ENCODE measurements at places on chromosomes 6 and 20. TPM values are rescaled to one million over a fixed set of nuclear protein-coding genes. Genes with fewer than 3 reads are reported as not detected.

FILIP1 gene
- total RNA-seq = 0.14 TPM

MYBL2 gene
- total RNA-seq = 0.71 TPM

SYNJ2 gene
- total RNA-seq = 21.6 TPM

BFSP1 gene
- total RNA-seq = 2.8 TPM

PCSK2 gene
- total RNA-seq = under 0.01 TPM

GRIK2 gene
- total RNA-seq = 3.5 TPM

ANKEF1 gene
- total RNA-seq = 1.4 TPM

ADGRG6 gene
- total RNA-seq = 6.4 TPM

FRMD1 gene
- total RNA-seq = not detected

UBE2C gene
- 4.3 TPM for total RNA-seq

SOX18 gene
- total RNA-seq = not detected

IL17F gene
- not detected for total RNA-seq

MKKS gene
- total RNA-seq = 3.7 TPM

TMEM63B gene
- 37.0 TPM for total RNA-seq

POM121L2 gene
- total RNA-seq = not detected

KCNG1 gene
- total RNA-seq = 16.7 TPM

OTOR gene
- not detected for total RNA-seq

CCDC170 gene
- 2.6 TPM for total RNA-seq

KHDC1L gene
- not detected for total RNA-seq

OSBPL2 gene
- 38.8 TPM for total RNA-seq

CLVS2 gene
- under 0.01 TPM for total RNA-seq

DEFB112 gene
- total RNA-seq = not detected

MOXD1 gene
- total RNA-seq = 63.3 TPM

RIPOR2 gene
- 1.1 TPM for total RNA-seq

SNPH gene
- 10.4 TPM for total RNA-seq

RIPPLY2 gene
- total RNA-seq = 0.28 TPM

CDKN1A gene
- 542 TPM for total RNA-seq

SIRPA gene
- 16.6 TPM for total RNA-seq

LAMA4 gene
- 421 TPM for total RNA-seq

OR12D3 gene
- total RNA-seq = not detected

DDX43 gene
- 0.55 TPM for total RNA-seq

EFCAB8 gene
- 0.28 TPM for total RNA-seq

Measured in smooth muscle cell of bladder (primary cell).